NCI-H187 treated with DMSO at 0.1 percent for 48 hours (cell line): ENCODE measurements at places on chromosomes 1 and 21.

- DNase-seq: no peak
Measured at GRCh38 chr1:93694819-93695218, 13.2 kb upstream of the BCAR3 start.

DNA sequence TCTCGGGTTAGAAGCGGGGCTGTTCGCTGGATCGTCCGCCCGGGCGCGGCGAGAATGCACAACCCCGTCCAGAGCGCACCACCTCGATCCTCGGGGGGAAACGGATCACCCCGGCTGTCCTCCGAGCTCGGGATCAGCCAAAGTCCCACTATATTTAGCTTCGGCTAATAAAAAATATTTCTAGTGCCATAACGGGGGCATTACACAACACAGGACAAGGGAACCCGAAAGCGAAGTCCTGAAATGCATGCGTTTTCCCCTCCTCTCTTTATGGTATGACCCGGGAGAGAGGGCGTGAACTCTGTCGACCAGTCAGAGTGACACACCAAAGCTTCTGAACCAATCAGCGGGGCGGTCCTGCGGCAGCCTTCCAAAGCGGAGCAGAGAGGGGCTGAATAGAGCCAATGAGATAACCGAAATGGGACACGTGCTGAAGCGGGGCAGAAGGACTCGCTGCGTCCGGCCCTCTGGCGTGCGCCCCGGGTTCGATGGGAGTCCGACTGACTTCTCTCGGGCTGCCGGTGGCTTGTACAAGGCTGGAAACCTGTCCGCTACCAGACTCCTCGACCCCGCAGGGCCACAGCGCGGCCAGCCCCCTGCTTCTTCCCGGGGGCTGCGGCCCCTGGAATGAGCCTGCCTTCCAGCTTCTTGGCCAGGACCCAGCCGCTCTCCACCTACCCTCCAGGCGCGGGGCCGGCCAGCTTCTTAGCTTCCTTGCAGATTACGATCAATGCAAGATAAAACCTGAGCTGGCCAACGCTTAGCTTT lies at the start of gene ALDH4A1:
Gene ALDH4A1, minus strand, starts transcription at position 33 of the 768 bp plus-strand sequence. Its CDS starts 32 bp downstream, at position 1.
- DNase-seq: peak; percentile 87

DNA sequence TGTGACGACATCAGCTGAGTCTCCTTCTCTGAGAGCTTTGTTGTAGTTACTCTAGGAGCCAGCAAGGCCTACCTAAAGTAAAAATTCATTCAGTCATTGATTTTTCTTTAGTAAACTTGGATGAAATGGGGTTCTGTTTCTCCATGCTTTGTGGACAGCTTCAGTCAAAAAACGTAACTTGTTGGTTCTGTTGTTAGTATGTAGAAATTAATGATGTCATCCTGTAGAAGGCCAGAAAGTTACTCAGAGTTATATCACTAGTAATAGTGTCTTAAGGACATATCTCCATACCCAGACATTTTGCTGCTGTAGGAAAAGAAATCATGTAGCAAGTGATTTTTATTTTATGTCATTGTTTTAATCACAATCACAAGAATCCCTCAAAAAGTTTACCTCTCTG lies 43.0 kb downstream of the KDM1A start:
- no peak for DNase-seq

- DNase-seq: no peak
Measured at GRCh38 chr21:38920631-38921398, 115.1 kb downstream of the ETS2 start.

GRCh38 chr1:81392526-81393226 lies 408.1 kb upstream of the ADGRL2 start:
- no peak for DNase-seq

DNA sequence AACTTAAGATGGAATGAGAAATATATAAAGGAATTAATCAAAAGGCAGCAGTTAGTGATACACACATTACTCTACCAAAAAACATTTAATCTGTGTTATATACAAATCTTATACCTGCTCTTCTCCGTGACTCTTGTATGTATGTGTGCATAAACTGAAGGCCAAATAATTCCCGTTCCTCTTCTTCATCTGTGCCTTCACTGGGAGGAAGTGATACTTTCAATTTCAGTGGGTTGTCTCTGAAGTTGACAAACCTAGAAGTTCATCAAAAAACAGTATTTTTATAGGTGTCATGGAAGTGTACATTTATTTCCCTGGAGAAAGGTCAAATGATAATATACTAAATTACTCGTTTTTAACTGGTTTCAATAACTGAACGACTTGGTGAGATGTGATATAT lies 19.3 kb downstream of the TRMT13 start:
- no peak for DNase-seq

- no peak for DNase-seq
Measured at GRCh38 chr21:26846036-26846931, 1.1 kb upstream of the ADAMTS1 start.

GRCh38 chr21:42864815-42865775 lies 14.2 kb downstream of the WDR4 start:
- DNase-seq: no peak

- DNase-seq: no peak
Measured at GRCh38 chr1:154431586-154432373, 26.6 kb downstream of the IL6R start.

DNA sequence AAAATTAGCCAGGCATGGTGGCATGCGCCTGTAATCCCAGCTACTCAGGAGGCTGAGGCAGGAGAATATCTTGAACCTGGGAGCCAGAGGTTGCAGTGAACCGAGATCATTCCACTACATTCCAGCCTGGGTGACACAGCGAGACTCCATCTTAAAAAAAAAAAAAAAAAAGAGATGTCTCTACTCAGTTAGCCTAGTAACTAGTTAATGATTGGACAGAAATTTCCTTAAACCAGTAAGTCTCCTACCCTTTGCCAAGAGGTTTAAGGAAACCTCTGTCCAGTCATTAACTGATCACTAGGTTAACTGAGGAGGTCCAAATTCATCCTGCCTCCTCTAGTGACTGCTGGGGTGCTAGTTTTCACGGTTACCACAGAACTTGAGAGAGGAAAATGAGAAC lies 143.9 kb upstream of the UBE2U start:
- no peak for DNase-seq

- DNase-seq: no peak
Measured at GRCh38 chr1:201703621-201704438, 125.1 kb upstream of the IPO9 start.

GRCh38 chr1:192835116-192835515 lies 26.3 kb downstream of the RGS2 start:
- no peak for DNase-seq

GRCh38 chr1:13699510-13699909 lies 478 bp upstream of the PRDM2 start:
- DNase-seq: no peak
